Stimulated activated CD8-positive, alpha-beta memory T cell treated with anti-CD3 and anti-CD28 coated beads, Interleukin-12 subunit alpha, Interleukin-12 subunit beta, amount 100 ng/mL, for 1 hour (primary cell): ENCODE measurements at places on chromosomes 12 and 14.

DNA sequence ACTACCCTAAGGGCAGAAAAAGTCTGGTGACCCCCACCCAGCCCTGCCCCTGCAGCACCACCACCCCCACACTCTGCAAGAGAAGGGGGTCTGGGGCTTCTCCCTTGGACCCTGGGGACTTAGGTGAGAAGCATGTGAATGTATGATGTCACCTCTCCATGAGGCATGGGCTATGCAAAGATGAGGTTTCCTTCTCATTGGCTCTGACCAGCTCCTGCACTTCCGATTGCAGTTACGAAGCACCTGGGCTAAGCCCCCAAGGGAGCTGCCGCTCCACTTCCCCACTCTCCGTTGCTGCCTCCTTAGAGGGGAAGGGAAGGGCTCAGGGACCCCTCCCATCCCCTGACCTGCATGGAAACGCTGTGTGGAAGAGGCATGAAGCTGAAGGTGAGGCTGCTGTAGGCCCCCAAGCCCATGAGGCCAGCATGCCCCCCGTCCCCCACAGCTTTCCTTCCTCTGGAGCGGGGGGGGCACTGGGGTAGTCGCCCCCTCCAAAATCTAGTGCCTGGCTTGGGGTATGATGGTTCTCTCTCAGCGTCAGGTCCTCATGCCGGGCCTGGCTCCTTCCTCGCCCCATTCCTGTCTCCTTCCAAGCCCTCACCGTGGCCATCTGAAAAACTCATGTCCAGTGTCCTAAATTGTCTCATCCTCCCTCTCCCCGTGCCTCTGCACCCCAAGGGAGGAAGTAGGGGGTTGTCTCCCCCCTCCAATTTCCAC is 5.5 kb upstream of the DDX23 start:
- DNase-seq = no peak

GRCh38 chr14:21106498-21107282 is 5.8 kb downstream of the TMEM253 start:
- peak; percentile 68 for DNase-seq

GRCh38 chr14:92122761-92123160 is 992 bp downstream of the CPSF2 start:
- no peak for DNase-seq

- DNase-seq = no peak
Measured at GRCh38 chr12:90226211-90226610, 517.6 kb upstream of the ATP2B1 start.

DNA sequence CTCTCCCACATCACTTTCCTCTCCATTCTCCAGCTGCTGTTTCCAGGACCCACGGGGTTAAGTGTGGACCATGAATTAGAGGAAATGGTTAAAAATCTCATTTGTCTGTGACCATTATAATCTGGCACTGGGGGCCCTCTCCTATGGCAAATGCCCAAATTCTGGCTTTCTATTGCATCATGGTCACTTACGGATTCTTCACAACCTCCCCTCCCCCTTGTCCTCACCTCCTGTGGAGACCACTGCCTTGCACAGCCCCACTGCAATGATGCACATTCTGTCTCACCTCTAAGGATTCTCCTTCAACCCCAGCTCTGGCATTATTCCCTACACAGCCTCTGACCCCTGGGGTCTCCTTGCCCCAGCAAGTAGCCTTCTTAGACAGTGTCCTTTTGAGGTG is 18.9 kb downstream of the BCAT1 start:
- no peak for DNase-seq

GRCh38 chr12:89883630-89884389 is 175.2 kb upstream of the ATP2B1 start:
- DNase-seq = no peak

DNA sequence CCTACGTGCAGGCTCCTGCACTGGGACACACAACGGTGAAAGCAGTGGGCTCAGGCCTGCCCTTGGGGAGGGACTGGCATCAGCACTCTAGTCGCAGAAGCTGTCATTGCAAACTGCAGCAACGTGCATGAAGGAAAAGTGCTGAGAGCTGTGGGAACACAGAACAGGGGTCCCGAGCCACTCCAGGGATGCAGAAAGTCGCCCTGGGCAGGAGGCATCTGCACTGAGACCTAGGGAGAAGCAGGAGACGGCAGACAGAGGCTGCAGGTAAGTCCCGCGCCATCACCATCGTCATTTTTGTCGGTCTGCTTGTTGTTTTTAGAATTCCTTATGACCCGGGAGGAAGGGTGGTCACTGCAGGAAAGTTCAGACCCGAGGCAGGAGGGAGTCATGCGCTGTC is 21.6 kb upstream of the RIMBP2 start:
- DNase-seq = no peak

- DNase-seq = no peak
Measured at GRCh38 chr14:68233101-68233784, 413.7 kb downstream of the RAD51B start.

GRCh38 chr12:25710128-25710527 is 157.0 kb upstream of the LMNTD1 start:
- DNase-seq = no peak
